Brain microvascular endothelial cell (primary cell): ENCODE measurements at places on chromosomes 7 and 10.

- no peak for DNase-seq
Observed at GRCh38 chr7:48009954-48010353, 19.0 kb downstream of the SUN3 start.

DNA sequence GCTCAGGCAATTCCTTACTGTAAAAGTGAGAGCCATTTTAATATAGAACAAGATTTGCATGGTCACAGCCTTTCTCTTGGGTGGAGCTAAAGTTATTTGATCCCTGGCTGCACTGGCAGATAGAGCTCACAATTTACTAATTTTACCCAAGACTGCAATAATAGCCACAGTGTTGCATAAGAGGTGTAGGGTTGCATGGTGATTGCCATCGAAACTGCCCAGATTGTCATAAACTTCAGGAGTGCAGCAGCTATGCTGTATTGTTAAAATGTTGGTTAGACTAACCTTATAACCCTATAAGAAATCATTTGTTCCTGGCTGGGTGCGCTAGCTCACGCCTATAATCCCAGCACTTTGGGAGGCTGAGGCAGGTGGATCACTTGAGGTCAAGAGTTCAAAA, 50.0 kb downstream of the VCL start:
- no peak for DNase-seq

- DNase-seq: no peak
Observed at GRCh38 chr10:49377256-49377655, 18.6 kb downstream of the DRGX start.

- DNase-seq: peak; percentile 40
Observed at GRCh38 chr10:80500572-80501380, 36.9 kb upstream of the SH2D4B start.

- no peak for DNase-seq
Observed at GRCh38 chr7:143013473-143013872, 13.5 kb downstream of the OR9A2 start.

- no peak for DNase-seq
Observed at GRCh38 chr7:142896151-142896550, 10.6 kb upstream of the TRPV6 start.

DNA sequence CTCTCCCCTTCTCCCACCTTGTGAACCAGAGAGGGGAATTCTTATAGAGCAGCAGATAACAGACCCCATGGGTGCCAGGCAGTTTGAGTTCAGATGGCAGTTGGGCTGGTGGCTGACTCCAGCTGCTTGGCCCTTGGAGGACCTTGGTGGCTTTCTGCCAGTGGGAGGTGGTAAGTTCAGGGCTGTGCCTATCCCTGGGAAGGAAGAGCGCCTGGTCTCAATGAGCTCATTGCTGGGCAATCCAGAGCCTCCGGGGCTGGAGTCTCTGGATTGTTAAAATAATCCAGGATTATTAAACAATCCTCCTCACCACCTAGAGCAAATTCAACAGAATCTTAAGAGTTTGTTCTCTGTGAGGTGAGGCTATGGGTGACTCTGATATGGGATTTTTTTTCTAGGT, 105.2 kb downstream of the FANK1 start:
- DNase-seq: no peak
